ENCODE measurements at places on chromosomes 4 and X.

DNA sequence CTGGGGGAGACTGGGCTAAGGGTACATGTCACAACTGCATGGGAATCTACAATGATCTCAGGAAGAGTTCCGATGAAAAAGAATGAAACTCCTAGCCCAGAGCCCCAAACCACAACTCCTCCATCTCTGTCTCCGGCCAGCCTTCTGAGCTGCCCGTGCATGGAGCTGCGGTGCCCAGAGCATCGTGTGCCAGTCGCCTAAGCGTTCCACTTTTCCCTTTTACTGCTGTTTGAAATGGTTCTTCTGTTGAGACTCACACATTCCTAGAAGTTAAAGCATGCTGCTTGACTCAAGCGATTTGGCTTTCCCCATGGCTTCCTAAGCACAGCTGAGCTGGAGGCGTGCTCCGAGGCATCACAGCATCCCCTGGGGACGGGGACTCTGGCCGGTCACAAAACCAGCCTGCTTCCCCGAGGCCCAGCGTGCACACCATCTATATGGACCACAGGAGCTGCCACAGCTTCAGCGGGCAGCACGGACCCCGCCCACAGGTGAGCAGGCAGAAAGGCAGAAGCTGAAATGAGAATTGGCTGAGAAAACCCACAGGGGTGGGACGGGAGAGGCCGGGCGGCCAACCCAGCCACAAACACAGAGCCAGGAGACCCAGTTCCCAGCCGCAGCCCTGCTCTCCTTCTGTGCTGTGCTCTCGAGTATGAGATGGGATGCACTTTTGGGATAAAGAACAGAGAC lies 5.0 kb downstream of the CCNQ start:
- no peak for DNase-seq

DNA sequence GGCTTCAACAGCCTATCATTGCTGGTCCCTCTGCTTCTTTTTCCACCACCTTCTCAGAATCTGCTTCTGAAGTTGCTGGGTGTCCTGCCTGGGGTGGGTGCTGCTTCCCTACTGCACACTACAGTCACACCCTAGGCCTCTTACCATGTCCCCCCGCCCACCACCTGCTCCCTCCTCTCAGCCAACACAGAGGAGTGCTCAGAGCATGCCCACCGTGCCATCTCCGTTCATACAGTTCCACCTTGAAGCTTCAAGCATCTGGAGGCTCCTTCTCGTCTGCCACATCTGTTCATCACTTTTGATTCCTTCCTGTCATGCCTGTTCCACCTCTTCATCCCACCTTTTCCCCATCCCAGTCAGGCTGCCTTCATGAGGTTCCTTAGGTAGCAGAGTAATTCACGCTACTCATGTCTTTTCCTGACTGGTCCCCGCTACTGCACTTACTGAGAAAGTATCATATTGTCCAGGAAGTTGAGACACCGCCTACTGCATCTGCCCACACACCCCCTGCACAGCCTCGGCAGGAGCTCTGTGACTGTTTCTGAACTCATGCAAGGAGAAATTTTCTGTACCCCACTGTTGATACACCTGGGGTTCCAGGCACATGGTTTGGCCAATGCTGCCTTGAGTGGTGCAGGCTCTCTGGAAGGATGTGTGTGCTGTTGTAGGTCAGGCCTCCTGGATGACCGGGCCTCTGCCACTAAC lies 39.5 kb downstream of the HADH start:
- DNase-seq: no peak

- DNase-seq: no peak
Observed at GRCh38 chrX:13786048-13786447, 30.8 kb downstream of the GPM6B start.

- DNase-seq: peak; percentile 14
Observed at GRCh38 chr4:129144755-129145206, 48.8 kb downstream of the C4orf33 start.

- DNase-seq: no peak
Observed at GRCh38 chr4:135770505-135770904, 1568.9 kb upstream of the PABPC4L start.

GRCh38 chr4:72569719-72570235 lies 756 bp upstream of the ADAMTS3 start:
- DNase-seq: no peak

DNA sequence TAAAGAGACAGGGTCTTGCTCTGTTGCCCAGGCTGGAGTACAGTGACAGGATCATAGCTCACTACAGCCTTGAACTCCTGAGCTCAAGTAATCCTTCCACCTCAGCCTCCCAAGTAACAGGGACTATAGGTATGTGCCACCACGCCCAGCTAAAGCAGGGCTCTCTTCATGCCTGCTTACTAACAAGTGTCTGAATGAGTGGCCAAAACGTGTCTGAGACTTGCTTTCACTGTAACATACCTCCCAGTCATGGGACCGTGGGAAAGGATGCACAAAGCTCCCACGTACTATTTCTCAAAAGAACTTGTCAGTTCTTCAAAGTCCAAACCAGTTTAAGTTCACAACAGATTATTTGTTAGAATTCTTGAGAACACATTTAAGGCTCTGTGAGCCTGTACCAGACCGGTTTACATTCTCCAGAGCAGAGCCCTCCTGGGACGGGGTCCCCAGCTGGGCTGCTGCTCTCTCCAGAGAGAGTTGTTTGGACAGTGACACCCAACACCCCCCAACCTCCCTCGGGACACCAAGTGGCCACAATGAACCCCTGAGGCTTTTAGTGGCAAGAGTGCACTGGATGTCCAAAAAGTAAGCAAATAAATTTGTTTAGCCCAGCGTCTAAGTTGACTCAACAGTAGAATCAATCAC lies 24.1 kb downstream of the SH3KBP1 start:
- DNase-seq: no peak

DNA sequence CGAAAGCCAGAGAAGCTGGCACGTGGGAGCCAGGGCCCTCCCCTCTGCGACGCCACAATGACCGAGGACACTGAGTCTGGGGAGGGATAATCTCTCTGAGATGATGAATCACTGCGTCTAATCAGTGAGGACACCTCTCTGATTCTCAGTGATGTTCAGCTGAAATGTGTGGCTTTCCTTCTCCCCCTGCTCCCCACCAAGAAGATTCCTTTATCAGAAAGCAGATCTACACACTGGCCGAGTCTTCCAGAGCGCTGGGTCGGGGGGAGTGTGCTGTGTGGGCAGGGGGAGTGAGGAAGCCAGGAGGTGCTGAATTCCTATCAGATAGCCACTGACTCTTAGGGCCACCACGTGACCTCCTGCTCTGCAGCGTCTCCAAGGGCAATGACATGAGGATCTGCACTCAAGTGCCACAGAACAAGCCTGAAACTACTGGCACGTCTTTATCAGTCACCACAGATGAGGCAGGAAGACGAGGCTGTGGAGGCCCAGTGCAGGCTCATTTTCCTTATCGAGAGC lies 89.2 kb downstream of the GATB start:
- DNase-seq: no peak

DNA sequence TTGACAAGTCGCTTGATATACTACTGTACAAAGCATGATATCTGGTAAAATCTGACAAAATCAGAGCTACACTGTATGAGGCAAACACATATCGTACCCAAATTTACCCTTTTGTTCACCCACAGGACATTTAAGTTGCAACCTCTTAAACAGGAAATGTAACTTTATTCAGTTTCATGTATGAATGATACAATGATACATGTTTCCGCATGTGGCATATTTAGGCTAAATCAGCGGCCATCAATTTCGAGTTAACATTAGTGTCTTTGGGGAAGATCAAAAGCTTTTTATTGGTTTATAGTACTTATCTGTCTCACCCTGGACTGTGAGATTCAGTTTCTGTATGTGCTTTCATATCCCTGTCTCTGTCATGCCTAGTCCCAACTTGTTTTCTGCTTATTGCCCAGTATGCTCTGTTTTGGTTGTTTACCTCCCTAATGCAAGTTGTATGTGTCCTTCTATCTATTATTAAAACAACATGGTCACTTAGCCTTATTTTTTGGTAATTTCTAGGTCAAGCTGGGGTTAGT lies 97.3 kb upstream of the HPRT1 start:
- DNase-seq: no peak

GRCh38 chr4:135185256-135185655 lies 983.7 kb upstream of the PABPC4L start:
- DNase-seq: no peak

- DNase-seq: no peak
Observed at GRCh38 chr4:183397741-183398297, 46.6 kb upstream of the CDKN2AIP start.

DNA sequence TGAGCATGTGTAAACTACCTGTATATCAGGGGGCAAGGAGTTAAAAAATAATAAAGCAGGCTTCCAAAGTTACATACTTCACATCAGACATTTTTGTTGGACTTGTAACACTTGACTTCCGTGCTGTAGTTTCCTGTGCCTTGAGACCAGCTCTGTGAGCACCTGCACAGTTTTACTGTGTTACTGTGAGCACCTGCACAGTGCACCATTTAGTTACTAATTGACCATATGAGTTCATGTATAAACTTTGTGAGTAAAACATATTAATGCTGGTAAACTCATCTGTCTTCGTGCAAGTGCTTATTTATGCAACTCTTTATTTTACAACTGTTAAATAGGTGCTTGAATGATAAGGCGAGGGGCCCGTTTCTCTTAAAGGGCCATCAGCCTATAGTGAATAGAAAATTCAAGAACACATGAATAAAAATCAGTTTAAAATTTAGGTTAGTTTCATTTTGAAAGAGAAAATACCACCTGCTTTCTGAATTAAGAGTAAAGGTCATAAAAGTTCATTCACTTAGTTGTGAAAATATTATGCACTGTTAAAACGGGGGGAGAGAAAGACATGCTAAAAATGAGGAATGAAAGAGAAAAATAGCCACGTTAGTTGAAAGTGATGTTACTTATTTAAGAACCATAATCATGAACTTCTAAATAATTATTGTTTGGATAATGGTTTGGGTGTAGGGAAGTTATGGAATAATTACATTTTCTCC lies 42.4 kb downstream of the USP9X start:
- no peak for DNase-seq
